Neuronal stem cell (in vitro differentiated cells): ENCODE measurements at places on chromosomes 1 and 21.

DNA sequence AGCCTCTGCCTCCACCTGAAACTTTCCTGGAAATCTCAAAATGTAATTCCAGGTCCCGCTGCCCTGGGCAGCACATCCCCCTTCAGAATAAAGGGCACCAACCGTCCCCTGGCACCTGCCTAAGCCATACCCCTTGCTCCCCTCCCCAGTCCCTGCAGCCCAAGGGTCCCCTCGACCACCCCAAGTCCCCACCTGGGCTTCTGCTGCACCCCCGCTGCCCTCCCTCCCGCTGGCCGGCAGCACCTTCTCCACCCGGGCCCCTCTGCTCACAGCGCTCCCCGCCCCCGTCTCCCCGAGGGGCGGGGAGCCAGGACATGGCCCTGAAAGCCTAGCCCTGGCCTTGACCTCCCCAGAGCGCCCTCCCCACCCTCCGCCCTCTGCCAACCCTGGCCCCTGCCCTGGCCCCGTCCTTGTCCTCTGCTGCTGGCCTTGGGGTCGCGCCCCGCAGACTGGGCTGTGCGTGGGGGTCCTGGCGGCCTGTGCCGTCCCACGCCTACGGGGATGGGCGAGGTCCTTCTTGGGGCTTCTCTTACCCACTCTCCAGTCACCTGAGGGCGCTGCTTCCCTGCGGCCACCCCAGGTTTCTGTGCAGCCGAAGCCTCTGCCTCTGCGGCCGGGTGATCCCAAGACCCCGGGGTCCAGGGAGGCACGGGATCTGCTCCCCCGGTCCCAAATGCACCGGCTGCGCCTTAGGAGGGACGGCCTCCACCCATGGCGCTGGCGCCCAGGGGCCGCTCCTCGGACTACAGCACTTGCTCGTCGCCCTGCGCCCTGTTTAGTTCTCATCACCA, 41.7 kb downstream of the WDR4 start:
- no peak for DNase-seq

- DNase-seq = no peak
Measured at GRCh38 chr1:167623951-167624350, 6.1 kb upstream of the RCSD1 start.

GRCh38 chr21:34004013-34004938, 69.1 kb upstream of the MRPS6 start:
- DNase-seq = no peak

GRCh38 chr1:95278173-95279006, 44.4 kb downstream of the RWDD3 start:
- no peak for DNase-seq

GRCh38 chr1:50097791-50098190, 10.9 kb upstream of the ELAVL4 start:
- DNase-seq = no peak

GRCh38 chr1:38760562-38760961, 99.0 kb downstream of the RRAGC start:
- no peak for DNase-seq

DNA sequence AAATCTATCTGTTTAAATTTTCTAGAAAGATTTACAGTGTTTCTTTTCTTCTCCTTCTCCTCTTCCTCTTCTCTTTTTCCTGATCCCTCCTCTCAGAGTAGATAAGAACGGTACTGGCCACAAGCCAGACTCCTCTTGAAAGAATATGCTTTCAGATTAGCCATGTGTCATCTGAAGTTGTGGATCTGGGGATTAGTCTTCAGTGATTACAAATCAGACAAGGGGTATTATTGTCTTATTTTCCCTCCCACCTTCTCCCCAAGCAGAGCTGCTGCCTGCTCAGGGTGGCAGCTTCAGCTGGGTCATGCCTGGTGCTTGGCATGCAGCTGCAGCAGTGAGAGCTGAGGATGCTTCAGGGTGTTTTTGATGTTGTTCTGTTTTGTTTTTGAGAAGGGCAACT, 42.7 kb downstream of the SGIP1 start:
- no peak for DNase-seq

DNA sequence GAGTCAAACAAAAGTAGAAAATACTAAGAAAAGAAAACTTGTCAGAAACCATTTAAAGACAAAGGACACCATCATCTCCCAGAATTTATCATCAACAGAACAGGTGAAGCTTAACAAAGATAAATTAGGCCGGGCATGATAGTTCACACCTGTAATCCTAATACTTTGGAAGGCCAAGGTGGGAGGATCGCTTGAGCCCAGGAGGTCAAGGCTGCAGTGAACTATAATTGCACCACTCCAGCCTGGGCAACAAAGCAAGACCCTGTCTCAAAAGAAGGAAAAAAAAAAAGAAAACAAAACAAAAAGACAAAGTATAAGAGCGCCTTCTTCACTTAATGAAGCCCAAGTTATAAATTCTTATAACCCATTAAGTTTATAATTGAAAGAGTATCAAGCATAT, 25.6 kb downstream of the RERE start:
- no peak for DNase-seq

GRCh38 chr1:178531887-178532286, 19.0 kb downstream of the TEX35 start:
- no peak for DNase-seq

DNA sequence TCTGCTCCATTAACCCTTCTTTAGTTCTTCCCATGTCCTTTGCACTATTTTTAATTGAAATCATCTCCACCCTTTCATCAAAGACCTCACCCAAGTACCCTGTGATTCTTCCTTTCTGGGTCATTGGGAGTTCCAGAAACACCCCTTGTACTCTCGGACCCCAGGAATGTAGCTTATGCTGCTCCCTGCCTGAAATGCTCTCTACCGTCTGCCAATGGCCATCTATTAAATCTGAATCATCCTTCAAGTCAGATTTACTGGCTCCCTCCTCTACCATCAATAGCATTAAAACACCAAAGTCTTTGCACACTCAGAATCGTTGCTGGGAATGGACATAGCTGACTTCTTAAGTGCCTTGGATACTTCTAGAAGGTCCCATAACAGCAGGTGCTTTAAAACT, 73.2 kb upstream of the GADD45A start:
- no peak for DNase-seq

- no peak for DNase-seq
Measured at GRCh38 chr1:74548961-74549750, 36.7 kb upstream of the LRRC53 start.

DNA sequence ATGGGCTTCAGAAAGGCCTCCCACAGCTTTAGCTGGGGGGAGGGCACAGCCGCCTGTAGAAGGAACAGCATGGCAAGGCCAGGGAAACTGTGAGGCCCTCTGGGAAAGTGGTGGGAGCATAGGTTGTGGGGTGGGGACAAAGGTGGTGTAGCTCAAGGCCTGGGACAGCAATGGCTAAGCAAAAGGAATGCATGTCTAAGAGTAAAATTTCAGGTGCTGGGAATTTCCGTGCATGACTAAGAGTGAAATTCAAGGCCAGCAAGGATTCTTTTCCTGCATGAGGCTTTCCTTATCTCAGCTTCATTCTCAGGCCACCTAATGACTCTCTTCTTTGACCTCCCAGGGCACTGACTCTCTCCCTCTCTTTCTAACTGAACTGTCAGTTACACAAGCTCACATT, 86.5 kb upstream of the WNT4 start:
- DNase-seq = no peak

DNA sequence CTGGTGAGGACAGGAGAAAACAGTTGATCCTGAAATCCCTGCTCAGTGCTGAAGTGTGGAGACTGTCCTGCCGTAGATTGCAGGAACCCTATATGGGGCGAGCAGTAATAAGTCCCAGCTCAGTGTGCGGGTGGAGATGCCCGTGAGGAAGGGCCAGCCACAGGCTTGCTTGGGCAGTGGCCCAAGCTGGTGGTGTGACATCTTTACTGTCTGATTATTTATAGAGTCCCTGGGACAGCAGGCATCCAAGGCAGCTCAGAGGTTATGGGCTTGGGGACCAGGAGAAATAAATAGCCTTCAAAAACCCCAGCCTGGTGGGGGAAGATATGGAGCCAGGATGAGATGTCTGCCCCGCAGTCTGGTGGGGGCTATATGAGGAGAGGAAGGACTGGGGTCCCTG, 170.7 kb upstream of the POU3F1 start:
- no peak for DNase-seq

- no peak for DNase-seq
Measured at GRCh38 chr1:199834711-199835110, 192.8 kb upstream of the NR5A2 start.

DNA sequence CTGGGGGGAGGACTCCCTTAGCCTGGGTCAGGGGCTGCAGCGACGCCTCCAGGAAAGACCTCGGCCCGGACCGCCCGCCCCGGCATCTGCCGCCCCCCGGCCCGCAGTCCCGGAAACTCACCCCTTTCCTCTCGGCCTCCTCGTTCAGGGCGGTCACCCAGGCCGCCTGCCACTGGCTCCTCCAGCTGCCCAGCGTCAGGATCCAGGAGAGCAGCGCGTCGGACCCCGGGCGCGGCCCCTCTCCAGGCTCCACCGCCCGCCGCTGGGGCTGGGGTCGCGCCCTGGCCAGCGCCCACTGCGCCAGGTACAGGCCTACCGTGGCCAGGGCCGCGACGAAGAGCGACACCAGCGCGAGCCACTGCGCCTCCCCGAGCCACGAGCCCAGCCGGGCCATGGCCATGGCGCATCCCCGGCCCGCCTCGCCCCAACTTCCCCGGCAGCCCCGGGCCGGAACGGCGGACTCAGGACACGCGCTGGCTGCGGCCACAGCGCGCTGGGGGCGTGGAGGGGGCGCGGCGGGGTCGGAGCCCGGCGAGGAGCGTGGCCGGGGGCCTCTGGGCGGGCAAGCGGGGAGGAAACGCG, 478 bp downstream of the C2CD2 start:
- DNase-seq = no peak

- DNase-seq = no peak
Measured at GRCh38 chr1:228066416-228066815, 16.1 kb upstream of the ARF1 start.

GRCh38 chr21:30963502-30963901, 74.8 kb downstream of the KRTAP19-8 start:
- no peak for DNase-seq

- no peak for DNase-seq
Measured at GRCh38 chr1:197967066-197967465, 49.9 kb downstream of the LHX9 start.

GRCh38 chr1:229786974-229787610, 161.0 kb downstream of the URB2 start:
- DNase-seq = no peak

DNA sequence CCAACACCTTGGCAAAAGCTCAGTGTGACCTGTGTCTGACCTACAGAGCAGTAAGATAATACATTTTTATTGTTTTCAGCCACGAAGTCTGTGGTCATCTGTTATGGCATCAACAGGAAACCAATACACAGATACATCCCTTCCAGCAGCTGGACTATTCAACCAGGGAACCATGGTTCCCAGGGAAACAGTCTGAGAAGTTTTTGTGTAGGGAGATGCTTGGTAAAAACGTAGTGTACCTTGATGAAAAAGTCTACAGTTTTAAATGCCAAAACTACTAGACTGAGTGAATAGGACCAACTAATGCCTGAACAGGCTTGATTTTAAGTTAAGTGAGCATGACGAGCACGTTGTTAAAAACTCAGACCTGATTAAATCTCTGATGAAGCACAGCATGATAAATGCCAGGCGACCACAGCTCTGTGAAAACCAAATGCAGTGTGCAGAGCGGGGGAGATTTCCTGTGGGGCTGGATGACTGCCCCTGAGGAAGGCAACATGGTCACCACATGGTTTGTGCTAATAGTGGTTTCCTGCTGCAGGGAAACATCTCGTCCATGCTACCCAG, 228.9 kb downstream of the TNR start:
- no peak for DNase-seq

DNA sequence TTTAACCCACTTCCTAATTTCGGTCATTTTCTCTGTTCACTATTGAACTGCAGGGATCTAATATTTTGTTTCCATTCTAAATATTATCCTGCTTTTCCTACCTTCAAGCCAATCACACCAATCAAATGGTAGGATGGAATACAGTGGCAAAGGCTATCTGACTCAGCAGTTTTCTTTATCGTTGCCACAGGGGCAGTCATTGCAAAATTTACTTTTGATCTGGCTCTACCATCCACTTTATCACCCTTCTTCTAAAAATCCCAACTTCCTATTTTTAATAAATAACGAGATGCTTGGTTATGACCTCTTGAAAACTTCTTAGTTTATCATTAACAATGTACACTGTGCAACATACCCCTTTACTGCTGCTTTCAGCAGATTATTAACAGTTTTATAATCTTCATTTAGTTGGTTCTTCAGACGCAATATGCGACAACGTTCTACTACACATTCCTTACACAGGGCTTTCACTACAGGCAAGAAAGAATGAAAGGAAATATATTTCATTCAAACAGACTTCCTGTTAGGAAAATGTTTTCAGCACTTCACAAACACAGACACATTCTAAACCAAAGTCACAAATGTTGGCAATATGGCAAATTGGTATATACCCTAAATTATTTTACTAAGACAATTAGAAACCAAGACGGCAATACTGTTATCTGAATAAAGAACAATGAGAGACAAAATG, 52.3 kb upstream of the RAP1GAP start:
- DNase-seq = no peak

- no peak for DNase-seq
Measured at GRCh38 chr21:35428489-35428888, 379.4 kb upstream of the RUNX1 start.

DNA sequence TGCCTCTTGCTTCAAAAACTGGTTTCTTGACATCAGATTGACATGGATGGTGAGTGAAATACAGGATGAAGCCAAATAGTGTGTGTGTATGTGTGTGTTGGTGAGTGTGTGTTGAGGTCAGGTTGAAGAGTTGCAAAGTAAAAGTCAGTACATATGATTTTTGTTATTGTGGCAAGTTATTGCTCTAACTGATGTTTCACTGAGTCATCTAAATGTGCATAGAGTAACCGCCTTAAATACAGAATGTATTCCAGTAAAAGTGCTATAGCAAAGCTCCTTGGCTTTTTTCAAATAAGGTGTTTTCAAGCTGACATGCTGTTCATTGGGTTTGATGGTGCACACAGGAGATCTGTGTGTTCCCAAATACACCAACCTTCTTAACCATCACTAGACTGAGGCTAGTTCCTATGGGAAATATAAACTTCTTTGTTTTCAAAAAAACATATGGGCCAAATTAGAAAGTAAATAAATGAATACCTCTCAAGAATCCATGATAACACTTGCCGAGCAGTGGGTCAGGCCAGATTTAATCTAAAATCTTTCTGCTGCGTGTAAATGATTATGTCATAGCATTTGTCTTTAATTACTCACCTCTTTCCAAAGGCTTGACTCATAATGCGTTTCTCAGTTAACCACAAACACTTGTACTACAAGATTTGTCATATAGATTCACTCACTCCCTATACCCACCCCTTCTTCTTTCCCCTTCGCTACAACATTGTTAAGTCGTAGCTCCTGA, 151.1 kb downstream of the LYPLAL1 start:
- DNase-seq = no peak

GRCh38 chr21:45404730-45405270, at the start of gene COL18A1:
Gene COL18A1 (plus strand): TSS chr21:45405165. CDS start chr21:45405231, 66 bp downstream.
- peak; percentile 57 for DNase-seq

GRCh38 chr1:8661185-8662110, 156.0 kb downstream of the RERE start:
- DNase-seq = no peak

DNA sequence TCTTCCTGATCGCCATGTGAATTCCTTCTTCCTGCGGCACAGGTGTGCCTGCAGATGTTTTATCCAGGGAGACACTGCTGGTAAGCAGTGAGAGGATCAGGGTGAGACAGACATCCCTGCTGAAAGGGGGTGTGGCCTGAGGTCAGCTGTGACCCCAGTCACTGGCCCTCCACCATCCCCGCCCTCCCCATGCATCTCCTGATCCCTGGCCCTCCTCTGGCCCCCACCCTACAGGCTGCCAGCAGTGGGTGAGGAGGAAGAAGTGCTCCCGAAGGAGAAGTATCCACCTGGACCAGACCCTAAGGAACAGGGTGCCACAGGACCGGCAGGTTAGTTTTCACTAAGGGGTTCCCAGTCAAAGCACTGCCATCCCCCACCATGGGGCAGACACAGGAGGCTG, 85.3 kb downstream of the GLIS1 start:
- DNase-seq = no peak
